Stimulated activated CD8-positive, alpha-beta memory T cell treated with anti-CD3 and anti-CD28 coated beads, Interleukin-4, amount 100 ng/mL, for 1 hour (primary cell): ENCODE measurements at places on chromosomes 2 and 18.

- no peak for DNase-seq
These were observed 164.4 kb downstream of the FMNL2 start for GRCh38 chr2:152499331-152499816.

- DNase-seq = no peak
These were observed 170.9 kb downstream of the INHBB start for GRCh38 chr2:120516679-120517314.

DNA sequence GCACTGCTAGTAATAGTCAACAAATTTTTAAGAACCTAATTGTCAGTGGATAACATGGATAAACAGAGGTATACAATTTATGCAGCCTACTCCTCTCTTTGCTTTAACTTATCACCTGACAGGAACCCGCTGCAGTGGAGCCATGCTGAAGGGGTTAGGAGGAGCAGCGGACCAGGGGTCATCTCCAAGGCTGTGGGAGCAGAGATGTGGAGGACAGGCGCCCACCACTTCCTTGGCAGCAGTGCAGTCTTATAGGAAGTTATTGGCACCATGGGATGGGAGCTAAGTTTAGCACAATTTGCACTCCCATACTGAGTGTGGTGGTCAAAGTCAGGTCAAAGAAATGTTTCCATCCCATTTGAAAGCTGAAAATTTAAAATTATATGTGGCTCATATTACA lies 35.6 kb downstream of the HDLBP start:
- DNase-seq = no peak

DNA sequence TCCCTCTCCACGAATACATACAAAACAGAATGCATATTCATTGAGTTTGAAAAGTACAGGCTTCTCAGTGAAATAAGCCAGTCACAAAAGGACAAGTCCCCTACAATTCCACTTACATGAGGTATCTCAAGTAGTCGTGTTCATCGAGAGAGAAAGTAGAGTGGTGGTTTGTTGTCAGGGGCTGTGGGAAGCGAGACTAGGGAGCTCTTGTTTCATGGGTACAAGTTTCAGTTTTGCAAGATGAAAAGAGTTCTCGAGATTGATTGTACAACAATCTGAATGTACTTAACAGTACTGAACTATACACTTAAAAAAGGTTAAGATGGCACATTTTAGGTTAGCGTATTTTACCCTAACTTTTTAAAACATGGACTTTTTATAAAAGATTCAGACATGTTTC lies 71.5 kb upstream of the TTC39C start:
- DNase-seq = no peak

DNA sequence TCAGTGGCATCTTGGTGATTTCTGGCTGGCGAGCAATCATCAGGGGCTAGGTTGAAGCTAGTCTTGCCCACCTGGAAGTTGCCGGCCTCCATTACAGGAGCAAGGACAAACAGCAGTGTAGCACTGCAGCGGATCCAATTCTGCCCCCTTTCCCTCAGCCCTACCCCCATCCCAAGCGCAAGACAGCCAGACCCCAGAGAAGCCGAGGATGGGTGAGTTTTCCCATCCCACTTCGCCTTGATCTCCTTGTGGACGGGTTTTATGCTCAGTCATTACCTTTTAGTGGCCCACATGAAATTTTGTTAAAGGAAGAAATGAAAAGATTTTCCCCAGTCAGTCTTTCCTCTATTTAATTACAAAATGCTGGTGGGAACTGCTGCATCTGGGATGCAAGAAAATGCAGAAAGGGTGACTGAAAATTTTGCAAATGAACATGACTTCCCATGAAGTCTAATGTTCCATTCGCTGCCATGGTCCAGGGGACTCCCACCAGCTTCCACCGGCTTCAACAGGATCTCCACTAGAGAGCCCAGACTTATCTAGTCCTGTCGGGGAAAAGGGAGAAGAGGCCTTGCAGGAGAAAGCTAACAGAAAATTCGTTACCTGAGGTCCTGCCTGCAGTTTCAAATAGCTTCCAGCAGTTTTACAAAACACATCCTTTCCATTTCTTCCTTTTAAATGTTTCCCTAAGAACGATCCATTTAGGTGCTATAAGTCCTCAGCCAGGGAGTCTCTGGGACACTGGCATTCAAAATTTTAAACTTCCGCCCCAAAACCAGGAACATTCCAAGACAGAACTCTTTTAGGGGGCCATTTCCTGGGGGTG lies 1.9 kb upstream of the HOXD9 start:
- no peak for DNase-seq

GRCh38 chr2:67259556-67260342 lies 137.4 kb upstream of the ETAA1 start:
- DNase-seq = no peak

DNA sequence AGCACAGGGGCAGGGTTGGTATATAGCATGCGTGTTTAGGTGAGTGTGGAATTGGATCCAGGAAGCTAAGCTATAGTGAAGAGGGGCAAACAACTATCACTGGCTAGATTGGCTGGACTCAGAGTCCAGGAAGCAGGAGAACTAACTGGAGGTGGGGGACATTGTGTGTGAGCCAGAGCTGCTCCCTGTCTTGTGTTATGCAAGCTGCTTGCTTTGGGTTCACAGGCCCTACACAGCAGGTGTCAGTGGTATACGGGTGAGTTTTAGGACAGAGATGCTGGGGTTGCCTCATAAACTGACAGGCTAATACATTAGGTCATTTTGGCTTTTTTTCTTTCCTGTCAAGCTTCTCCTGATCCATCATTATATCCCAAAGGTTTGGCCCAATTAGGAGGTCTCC lies 87.5 kb downstream of the CCDC85A start:
- DNase-seq = no peak

DNA sequence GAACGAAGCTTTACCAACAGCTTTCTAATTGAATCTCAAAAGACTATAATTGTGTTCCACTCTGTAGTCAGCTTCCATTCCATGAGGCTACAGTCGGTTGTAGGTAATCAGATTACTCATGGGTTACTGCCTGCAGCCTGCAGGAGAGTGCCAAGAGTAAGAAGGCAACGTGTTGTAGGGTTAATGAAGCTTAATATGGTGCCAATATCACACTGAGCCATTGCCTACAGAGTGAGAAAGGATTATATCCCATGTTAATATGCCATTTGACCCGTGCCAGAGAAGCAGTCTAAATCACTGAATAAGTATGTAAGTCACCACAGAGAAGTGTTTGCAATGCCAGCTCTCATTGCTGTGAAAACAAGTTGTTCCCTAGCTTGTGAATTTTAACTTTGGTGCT lies 734.5 kb upstream of the ACVR2A start:
- DNase-seq = no peak

DNA sequence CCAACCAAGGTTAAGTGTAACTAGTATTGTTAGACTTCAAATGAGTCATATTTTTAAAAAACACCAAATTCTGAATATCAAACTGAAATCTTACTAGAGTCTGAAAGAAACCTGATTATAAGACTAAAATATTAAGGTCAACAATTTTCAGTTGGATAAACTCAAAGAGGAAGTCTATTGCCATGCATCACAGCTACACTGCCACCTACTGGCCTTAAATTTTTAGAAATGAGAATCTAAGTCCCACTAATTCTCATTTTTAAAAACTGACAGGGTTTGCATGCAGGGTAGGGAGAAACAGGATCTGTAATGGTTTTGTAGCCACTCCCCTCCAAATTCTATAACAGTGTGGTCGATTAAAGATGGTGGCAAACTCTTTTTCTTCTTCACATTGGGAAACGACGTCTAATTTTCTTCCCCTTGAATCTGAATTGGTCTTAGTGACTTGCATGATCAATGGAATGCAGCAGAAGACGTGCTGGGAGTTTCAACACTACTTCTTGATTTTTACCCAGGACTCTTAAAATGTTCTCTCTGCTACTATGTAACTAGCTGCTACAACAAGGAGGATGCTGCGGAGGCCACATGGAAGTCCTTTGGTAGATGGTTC lies 176.1 kb upstream of the SESTD1 start:
- DNase-seq = no peak

GRCh38 chr2:172783165-172783898 lies 47.7 kb downstream of the RAPGEF4 start:
- no peak for DNase-seq

- DNase-seq = no peak
These were observed 2.7 kb downstream of the ABHD1 start for GRCh38 chr2:27126252-27126710.

DNA sequence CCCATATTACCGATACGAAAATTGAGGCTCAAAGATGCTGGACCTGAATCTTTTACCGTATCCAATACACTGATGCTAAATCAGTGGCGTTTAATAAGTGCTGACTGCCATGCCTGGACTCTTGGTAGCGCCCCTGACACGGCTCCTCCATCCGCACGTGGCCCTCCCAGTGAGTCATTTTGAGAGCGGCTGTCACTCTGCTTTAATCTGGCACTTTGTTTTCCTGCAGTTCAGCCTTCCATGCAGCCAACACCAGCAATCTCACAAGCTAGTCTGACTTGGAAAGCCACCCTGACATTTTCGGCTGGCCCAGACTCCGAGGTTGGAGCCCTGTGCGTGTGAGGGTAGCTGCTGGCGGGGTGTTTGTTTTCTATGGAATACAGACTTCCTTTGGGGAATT lies 155.1 kb upstream of the LMAN1 start:
- DNase-seq = no peak

GRCh38 chr2:38978296-38978903 lies 88.7 kb downstream of the ARHGEF33 start:
- no peak for DNase-seq

- DNase-seq = peak; percentile 8
These were observed 125.3 kb downstream of the TMEM131 start for GRCh38 chr2:97870396-97870843.

DNA sequence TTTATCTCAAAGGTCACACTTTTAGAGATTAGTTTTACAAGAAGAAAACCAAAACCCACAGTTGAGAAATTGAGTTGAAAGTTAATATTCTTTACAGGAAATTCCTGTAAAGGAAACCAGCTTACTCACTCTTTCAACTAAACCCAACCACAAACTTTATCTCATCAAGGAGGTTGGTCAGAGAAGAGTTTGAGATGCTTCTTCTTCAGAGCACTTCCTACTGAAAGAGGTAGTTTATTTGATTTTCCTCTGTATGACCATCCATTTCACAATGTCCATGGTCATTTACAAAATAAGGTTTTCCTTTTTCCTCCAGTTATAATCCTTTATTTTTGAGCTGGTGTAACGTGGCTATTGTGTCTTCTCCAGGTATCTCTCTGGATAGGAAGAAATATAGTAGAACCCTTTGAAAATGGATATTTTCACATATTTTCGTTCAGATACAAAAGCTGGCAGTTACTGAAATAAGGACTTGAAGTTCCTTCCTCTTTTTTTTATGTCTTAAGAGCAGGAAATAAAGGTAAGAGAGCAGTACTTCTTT lies 4.5 kb upstream of the IL18RAP start:
- DNase-seq = no peak
